Activated naive CD4-positive, alpha-beta T cell treated with anti-CD3 and anti-CD28 coated beads, Interleukin-2, amount 10 ng/mL, durations not matched to agents 5 hours and 36 hours (primary cell): ENCODE measurements at places on chromosomes 3 and 15. TPM values are rescaled to one million over a fixed set of nuclear protein-coding genes. Genes with fewer than 3 reads are reported as not detected.

Gene SLC6A1
- total RNA-seq = not detected

Gene CAMK2N2
- total RNA-seq = not detected

Gene MAP2K5
- total RNA-seq = 20.8 TPM

Gene TERC
- total RNA-seq = 5.5 TPM

Gene LZTFL1
- total RNA-seq = 10.3 TPM

Gene IMPG2
- total RNA-seq = 0.58 TPM

Gene CSPG4
- 0.02 TPM for total RNA-seq

Gene FAM162A
- total RNA-seq = 60.3 TPM

Gene CADPS
- total RNA-seq = not detected

Gene SPINK8
- not detected for total RNA-seq

Gene MTHFS
- 30.9 TPM for total RNA-seq
